ENCODE measurements at places on chromosomes 1 and 21.

GRCh38 chr1:39446986-39447567 lies 44.4 kb upstream of the BMP8A start:
- DNase-seq: no peak

- no peak for DNase-seq
Measured at GRCh38 chr21:25649146-25649545, 10.1 kb downstream of the JAM2 start.

DNA sequence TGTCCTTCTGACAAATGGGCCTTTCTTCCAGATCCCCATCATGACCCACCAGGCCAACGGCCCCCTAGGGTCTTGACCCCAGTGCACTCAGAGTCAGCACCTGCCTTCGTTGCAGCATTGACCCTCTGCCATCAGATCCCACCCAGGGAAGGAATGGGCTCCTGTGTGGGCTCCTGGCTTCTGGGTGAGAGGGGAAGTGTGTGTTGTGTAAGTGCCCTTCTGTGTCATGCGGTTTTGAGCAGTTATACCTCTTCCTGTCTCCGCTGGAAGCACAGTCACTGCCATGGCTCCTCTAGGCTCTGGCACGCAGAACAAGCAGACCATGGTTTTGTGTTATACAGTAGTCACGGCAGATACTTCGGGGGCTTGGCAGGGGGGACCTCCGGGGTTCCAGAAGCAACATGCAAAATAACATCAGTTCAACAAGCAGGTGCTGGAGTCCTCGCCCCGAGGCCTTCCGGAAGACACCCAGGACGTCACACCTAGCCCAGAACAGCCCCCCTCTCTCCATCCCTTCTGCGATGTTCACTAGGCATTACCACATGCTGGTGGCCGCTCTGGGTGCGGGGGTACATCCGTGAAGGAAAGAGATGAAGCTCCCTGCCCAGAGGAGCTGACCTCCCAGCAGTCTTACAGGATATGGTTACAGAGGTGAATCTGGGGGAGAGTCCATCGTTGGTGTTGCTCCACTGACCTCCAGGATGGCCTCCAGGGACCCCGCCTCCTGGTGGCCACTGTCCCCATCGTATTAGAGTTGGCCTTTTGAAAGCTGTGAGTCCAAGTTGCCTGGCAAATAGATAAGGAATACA lies 17.4 kb upstream of the KCNAB2 start:
- DNase-seq: peak; percentile 51

- no peak for DNase-seq
Measured at GRCh38 chr1:235006132-235006721, 122.4 kb downstream of the TOMM20 start.

- DNase-seq: no peak
Measured at GRCh38 chr1:186722711-186723309, 42.6 kb upstream of the PTGS2 start.

Data from activated T-helper 1 cell treated with Interleukin-2 at 50 U/mL for 16 hours (primary cell).